Central memory CD4-positive, alpha-beta T cell (primary cell): ENCODE measurements at places on chromosomes 7 and 10.

DNA sequence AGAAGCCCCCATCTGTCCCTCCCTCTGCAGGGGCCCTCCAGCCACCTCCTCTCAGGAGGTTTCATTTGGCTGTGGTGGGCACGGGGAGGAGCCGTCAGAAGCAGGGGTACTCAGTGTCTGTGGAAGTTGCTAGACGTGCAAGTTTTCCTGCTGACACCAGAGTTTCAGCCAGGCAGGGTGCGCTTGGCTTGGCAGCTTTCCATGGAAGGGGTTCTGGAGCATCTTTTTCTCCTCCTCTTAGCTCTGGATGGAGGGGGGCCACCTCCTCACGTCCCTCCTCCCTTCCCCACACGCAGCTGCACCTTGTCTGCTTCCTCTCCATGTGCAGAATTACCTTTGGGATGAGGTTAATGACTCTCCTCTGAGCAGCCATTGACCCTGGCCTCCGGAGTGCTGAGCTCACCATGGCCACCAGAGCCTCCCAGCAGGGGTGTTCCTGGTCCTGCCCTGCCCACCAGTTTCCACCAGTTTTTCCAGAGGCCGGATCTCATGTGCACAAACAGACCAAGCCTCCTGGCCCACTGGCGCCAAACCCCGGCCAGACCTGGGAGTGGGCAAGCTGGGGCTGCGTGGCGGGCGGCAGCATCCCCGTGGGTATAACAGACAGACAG lies 579.8 kb upstream of the FOXK1 start:
- no peak for DNase-seq

DNA sequence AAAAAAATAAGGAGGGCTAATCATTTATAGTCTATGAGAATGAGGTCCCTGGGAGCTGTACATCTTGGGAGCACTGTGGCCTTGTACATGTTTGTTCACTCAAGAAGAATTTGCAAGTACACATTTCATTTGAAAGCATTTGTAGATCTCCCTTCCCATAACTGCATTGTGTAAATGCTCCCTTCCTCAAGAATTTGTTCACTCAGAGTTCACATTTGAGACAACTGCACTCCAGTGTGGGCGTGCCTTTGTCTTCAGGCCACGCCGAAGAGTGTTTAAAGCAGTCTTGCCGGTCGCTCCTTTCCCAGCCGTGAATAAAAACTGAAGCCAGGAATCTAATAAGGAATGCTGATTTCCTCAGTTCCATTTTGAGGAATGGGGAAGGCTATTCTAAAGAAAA lies 291.1 kb upstream of the LYZL1 start:
- no peak for DNase-seq

DNA sequence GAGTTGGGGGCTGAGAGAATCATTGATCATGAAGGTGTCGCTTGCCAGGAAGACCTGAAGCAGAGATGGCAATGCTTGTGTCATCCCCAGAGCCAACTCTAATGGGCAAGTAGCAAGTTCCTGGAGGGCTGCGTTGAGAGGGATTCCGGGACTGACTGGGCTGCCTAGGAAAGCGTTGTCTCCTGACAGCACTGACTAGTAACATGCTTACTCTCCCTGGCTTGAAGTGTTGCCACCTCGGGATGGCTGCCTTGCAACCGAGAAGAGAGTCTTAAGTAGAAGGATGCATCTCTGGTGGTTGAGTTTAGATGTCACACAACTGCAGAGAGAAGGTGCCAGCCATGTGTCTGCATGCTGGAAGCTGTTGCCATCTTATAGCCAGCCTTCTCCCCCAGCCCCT lies 453.4 kb downstream of the PLXNA4 start:
- DNase-seq: no peak

DNA sequence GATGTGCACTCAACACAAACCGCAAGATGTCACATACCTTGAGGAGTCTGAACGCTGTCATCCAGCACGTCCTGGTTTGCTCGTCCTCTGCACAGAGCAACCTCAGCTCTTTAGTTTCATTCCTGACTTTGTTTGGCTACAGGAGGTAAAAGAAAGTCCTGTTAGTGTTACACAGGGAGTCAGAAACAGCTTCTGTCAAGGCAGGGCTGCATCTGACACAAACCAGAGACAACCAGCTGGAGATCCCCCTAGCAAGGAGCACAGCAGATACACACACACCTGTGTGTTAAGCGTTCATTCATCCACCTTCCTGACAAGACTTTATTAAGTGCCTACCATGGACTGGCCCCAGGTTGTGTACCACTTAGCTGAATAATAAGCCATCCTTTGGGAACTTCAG lies 47.5 kb upstream of the DDC start:
- no peak for DNase-seq

DNA sequence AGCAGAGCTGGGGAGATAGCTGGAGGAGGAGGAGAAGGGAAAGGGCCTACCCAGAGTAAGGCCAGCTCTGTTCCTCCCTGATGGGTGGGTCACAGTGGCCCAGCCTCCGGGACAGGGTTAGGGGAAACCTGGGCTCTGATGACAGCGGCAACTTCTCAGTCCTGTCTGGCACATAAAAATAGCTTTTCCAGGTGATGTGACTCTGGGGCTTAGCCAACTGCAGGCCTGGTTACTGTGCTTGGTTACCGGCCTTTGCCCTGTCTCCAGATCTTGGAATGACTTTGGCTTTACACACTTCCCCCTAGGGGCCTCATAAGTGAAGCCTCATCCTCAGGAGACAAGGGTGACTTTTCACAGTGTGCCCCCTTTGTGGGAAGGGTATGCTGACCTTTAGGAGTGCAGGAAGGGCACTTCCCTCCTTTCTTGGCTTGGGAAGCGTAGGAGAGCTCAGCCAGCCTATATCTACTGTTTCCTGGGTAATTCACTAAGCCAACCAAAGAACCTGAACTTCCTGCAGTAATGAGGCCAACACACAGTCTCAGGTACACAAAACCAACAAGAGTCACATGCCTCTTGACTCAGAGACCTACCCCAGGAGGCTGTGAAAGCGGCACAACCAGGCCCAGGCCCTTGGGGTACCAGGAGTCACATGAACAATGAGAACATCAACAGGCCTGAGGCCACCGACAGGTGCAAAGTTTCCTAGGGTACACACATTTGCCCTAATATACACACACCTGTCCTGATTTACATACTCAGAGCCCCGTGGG lies 11.7 kb upstream of the HILPDA start:
- no peak for DNase-seq

DNA sequence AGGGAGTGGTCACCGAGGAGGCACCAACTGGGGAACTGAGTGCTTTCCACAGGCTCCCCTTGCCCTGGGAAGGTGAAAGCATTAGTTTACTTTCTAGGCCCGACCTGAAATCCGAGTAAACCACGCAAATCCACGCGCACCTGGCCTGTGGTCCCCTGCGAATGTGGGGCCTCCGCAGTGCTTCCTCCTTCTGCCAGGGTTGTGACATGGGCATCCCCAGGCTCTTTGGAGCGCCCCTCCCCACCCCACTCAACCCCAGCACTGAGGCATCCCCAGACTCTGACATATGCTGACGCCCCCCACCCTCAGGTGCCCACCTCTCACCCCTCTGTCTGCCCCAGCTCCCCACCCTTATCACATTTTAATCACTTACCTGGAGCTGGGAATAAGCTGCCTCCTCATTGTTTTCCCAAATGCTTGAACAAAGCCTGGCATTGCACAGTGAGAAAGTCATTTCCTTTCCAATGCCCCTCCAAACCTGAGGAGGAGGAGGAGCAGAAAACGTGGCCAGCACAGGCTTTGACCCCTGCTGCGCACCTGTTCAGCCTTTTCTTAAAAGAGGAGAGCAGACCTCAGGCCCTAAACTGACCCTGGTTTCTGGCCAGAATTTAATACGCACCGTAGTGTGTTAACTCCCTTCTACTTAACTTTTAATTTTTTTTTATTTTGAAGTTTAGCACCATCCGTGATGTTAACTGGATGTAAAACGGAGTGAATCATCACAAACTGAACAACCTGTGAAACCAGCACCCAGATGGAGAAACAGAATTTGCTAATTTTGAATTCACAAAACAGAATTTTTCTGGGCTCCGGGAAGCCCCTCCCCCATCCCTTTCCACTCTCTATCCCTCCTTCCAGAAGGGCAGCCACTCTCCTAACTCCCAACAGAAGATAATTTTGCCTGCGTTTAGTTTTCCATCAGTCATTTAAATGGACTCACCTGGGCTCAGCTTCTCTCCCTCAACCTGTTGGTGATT lies 129.4 kb downstream of the WDR11 start:
- DNase-seq: no peak

DNA sequence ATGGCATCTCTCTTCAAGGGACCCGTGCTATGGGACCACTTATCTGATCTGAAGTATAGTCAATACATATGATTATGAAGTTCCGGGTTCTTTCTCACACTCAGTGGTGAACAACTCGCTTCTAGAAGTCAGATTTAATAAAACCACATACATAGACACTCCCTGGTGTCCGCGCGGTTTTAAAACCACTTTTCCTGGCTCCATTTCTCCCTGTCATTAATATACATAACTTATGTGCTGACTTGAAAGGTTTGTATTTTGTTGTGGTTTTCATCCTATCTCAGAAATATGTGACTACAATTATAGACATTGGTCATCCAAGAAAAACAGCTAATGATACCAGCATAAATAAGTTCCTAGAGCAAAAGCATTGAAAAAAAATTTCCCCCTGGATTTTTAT lies 34.0 kb downstream of the SVIL start:
- DNase-seq: no peak

DNA sequence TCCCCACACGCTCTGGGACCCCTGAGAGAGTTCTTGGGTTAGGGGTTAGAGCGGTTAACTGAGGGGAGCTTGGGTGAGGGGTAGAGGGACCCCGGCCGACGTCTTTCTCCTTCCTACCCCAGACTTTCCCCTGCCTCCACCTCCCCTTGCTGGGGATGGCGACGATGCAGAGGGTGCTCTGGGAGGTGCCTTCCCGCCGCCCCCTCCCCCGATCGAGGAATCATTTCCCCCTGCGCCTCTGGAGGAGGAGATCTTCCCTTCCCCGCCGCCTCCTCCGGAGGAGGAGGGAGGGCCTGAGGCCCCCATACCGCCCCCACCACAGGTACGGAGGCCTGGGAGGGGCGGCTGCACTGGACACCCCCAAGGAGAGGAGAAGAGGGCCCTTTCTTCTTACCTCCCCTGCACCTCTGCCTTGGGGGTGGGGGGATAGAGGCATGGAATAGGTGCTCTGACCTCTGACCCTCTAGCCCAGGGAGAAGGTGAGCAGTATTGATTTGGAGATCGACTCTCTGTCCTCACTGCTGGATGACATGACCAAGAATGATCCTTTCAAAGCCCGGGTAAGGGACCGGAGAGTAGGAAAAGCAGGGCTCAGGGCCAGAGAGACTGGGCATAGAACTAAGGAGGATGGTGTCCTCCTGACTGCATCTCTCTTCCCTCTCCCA lies 1.1 kb downstream of the ZYX start:
- no peak for DNase-seq

- peak; percentile 40 for DNase-seq
Measured at GRCh38 chr7:5827755-5828154, 46.3 kb upstream of the RNF216 start.

DNA sequence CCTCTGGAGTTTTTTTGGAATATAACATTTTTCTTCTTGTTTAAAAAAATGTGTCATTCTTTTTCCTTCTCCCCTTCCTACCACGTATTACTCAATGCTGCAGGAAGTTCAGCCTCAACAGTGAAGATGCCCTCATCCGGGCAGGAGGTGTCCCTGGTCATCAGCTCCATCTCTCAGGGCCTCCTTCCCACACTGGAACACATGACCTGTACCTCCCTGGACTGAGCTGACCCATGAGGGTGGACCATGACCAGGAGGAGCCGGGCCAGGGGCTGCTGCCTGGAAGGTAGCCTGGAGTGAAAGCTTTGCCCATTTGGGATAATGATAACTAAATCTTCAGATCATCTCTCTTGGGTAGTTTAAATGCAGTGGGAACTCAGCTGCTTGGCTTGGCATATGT lies 316.5 kb upstream of the ZMIZ1 start:
- DNase-seq: no peak

GRCh38 chr7:156435486-156436231 lies 204.9 kb upstream of the RNF32 start:
- no peak for DNase-seq
